ENCODE measurements at places on chromosomes 7 and 10.

DNA sequence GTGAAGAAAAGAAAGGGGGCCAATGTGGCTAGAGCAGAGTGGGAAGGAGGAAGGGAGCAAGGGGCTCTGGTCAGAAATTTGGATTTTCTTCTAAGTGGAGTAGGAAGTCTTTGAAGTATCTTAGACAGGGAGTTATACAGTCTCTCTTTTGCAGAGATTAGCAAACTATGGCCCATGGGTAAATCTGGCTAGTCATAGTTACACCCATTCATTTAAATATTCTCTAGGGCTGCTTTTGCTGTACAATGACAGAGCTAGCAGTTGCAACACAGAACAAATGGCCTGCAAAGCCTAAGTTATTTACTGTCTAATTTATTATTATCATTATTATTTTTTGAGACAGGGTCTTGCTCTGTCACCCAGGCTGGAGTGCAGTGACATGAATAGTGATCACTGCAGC lies 10.5 kb upstream of the LAMB4 start:
- DNase-seq: no peak

- no peak for DNase-seq
These were observed 223.6 kb downstream of the MDFIC start for GRCh38 chr7:115145512-115145911.

DNA sequence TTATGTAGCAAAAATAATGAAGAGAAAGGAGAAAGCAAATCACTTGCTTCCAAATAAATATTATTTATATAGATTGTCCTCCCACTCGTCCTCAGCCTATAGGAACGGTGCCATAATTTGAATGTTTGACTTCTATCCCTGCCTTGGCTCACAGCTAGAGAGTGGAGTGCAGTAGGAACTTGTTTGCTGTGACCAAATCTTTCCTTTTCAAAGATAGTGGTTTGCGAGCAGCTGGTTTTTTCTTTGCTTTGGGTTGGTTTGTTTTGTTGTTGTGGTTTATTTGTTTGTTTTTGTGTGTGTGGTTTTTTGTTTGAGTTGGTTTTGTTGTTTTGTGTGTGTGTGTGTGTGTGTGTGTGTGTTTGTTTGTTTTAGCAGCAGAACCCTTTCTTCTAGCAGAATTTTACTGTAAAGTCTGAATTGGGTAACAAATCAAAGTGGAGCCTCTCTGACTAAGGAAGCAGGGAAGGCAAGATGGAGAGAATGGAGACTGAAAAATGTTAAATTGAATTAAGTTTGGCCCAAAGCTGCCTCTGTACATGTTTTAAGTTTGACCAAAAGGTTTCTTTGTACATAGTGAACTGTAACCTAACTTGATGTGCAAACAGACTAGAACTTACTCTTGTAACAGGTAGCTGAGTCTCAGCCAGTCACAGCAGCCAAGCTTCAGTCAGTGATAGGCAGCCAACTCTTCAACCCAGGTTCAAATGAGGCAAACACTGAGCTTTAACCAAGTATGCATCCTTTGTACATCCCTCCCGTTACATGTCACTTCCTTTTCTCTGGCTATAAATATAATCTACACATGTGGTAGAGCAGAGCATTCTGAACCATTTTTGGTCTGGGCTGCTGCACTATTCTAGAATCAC lies 149.5 kb upstream of the LRGUK start:
- no peak for DNase-seq

- no peak for DNase-seq
These were observed 49.7 kb downstream of the CCDC71L start for GRCh38 chr7:106610996-106611886.

GRCh38 chr7:104341546-104341945 lies 13.1 kb downstream of the LHFPL3 start:
- no peak for DNase-seq

GRCh38 chr7:83060218-83060617 lies 102.5 kb downstream of the PCLO start:
- DNase-seq: no peak

GRCh38 chr10:43136432-43136831 lies 1.8 kb upstream of the CSGALNACT2 start:
- no peak for DNase-seq

GRCh38 chr7:77757589-77757988 lies 40.6 kb downstream of the TMEM60 start:
- DNase-seq: no peak

DNA sequence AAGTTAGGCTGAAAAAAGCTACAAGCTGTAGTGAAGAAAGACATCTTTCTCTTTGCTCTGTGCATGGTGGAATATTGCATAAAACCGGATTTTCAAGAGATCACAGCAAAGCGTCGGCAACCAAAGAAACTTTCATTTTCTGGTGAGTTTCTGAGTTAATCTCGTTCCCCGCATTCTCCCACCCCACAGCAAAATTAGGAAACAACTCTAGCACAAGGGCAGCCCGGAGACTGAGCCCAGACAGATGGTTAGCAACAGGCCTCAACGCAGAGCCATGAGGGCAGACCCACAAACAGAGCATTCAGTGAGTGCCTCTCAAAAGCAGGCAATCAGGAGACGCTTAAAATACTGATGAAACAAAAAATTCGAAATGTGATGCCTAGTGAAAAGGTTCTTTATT lies 396.1 kb upstream of the KLF6 start:
- DNase-seq: no peak

DNA sequence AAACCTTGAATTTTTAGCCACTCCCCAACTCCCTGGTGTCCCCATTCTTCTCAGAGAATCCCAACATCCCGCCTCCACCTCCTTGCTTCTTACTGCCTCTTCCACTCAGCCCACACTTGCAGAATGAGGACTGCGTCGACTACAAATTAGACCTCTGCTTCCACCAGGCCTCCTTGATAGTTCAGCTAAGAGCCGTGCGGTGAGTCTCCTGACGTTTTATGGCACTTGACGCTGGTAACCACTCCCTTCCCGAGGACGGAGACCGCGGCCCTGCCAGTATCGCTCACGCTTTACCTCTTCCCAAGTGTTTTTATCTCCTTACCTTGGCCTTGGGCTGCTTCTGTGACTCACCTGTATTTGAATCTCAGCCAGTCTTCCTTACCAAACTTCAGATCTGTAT lies 31.1 kb downstream of the RBM17 start:
- no peak for DNase-seq

Data from omental fat pad (tissue), 4 donors.